ENCODE measurements at places on chromosomes 2 and 18.

DNA sequence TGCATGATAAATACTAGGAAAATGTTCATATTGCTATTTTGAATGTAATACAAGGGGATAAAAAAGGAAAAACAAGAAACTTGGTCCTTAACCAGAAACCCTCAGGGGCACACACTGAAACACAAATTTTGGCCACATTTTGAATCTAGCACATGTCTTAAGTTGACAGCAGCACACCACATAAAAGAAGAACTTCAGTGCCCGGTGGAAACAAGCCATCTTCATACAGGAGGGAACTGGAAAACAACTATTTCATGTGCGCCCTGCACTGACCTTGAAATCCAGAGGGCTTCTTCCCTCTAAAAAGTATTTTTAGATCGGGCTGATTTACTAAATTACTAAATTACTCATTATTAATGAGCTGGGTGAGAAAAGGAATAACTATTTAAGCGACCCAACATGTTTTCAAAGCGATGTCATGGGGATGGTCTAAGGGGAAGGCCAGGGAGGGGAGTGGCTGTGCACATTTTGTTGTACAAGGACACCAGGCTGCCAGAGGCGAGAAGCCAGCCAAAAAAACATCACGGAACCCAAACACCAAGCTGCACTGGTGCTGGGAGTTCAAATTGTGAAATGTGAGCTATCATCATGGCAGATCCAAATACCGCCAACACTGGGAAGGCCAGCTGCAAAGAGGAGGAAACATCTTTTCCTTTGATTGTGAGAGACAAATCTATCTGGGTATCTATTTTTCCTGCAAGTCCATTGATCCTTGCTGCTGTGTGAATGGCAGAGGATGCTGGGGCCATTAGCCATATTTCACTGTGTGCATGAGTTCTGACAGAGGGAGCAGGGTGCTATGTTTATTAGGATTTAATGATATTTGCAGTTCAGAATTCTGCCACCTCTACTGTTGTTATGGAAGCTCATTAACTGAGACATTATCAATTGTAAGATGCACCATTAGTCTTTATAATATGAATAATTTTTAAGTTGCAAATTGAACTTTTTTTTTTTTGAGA, 150.7 kb upstream of the LMAN1 start:
- no peak for DNase-seq

GRCh38 chr2:60847854-60848253, 33.5 kb upstream of the REL start:
- no peak for DNase-seq

GRCh38 chr2:37379881-37380296, 35.5 kb downstream of the QPCT start:
- no peak for DNase-seq

GRCh38 chr2:239224199-239224570, 176.6 kb downstream of the HDAC4 start:
- no peak for DNase-seq

DNA sequence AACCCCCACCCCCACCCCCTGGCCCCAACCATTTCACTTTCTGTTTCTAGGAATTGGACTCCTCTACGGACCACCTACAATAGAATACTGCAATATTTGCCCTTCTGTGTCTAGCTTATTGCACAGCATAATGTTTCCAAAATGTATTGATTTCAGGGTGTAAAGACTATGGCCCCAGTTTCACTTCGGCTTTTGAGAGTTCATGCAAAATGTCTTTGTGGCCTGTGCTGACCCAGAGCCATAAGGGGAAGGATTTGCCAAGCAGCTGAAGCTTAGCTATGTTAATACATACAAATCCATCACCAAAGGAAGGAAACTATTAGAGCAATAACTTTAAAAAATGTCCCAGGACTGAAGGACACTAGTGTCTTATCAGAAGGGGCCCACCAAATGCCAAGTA, 11.2 kb upstream of the ATP9B start:
- no peak for DNase-seq

- DNase-seq = no peak
Observed at GRCh38 chr2:16425462-16426336, 239.9 kb downstream of the CYRIA start.

DNA sequence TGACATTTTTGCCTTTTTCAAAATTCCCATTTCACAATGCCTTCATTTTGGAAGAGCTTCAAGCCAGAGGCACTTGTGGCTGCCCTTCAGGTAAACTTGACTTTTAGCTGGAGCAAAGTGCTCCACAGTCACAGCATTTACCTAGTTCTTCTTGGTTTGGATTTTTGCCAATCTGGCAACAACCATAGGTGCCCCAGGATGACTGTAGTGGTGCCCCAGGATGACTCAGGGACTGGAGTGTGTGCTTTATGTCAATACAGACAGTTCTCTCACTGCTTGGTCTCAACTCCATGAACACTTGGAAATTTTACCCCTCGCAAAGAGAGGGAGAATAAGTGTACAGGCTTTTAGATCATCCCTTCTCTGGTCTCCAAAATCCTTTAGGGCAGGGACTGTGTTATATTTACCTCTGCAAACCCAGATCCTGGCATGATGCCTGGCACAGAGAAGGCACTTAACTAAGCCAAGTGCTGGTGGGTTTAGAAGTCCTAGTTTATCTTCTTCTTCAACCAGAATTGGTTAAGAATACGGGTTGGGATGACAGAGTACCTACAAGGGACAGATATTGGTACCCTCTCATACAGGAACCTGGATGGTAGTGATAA, 15.3 kb upstream of the PTPN4 start:
- no peak for DNase-seq

GRCh38 chr18:28712796-28713425, 536.0 kb upstream of the CDH2 start:
- no peak for DNase-seq

DNA sequence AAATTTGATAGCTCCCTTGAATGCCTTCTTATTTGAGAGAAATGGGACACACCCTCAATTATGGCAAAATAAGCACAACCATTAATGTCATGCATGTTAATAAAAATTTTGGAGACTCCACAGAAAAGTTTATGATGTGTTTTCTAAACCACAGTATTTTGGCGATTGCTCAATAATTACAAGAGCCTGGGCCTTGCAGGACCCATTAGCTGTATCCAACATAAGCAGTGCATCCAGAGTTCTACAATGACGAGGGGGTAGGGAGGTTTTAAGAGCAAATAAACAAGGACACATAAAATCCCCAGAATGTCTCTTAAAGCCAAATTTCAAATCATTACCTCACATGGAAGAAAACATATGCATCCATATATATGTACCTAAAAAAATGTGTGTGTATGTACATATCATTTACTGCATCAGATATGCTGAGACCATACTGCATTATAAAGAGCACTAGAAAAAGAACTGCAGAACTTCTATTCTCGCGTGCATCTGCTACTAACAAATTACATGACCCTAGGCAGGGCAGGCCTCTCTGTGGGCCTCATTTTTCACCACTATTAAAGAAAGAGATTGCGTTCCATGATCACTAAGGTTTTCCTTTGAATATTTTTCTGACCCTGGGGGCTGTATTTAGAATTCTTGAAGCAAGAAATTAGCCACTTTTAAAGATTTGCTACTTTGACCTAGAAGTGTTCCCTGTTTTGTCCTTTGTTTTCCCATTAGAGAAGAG, 38.0 kb downstream of the CMPK2 start:
- no peak for DNase-seq

DNA sequence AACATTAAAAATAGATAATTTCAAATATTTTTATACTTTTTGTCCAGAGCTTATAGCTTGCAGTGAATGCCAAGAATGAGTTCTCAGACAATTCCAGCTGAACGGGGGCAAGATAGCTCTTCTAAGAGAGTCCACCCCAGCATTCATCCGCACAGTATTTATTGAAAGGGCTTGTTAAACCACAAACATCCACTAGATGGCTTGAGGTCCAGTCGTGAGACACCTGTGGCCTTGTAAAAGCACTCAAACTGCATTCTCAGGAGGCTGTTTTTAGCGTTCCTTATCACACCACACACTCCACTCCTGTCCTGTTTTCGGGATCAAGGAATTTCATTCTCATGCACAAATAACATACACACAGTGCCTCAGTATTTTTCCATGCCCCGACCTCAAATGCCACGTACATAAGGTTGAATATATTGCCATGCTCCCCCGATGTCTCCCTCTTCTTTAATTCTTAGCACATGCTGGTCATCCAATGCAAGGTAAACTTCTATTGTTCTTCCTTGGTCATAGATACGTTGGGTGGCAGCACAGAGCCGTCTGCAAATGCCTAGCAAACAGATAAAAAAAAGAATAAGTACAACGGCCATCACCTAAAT, 47.4 kb downstream of the DNAJC10 start:
- no peak for DNase-seq

- no peak for DNase-seq
Observed at GRCh38 chr2:49237867-49238603, 83.7 kb upstream of the FSHR start.

GRCh38 chr2:290090-290722, 2.3 kb upstream of the ALKAL2 start:
- DNase-seq = no peak

DNA sequence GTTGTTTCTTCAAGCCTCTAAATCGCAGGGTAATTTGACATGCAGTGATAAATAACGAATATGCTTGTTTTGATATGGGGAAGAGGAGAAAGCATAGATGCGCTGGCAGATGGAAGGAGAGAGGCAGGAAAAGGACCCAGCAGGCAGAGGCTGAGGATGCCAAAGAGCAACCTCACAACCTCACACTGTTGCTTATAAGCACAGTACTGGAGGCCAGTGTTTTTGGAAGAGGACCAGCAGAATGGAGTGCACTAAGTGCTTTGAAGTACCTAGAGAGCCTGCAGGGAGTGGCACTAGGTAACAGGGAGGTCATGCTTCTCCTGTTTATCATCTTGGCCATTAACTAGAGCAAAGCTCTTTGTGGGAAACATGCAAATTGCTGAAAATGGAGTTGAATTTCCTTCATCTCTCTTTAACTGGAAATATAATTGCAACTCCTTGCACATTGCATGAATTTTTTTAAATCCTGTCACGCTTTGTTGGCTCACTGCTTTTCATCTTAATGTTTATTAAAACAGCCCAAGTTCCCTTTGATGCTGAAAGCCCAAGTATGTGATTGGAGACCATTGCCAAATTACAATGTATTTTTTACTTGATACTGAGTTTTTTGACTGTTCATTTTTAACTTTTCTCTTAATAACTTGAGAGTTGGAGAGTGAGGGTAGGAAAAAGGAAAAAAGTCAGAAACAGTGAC, 236.4 kb downstream of the LRRTM1 start:
- no peak for DNase-seq

- no peak for DNase-seq
Observed at GRCh38 chr2:46831869-46832265, 83.7 kb downstream of the MCFD2 start.

DNA sequence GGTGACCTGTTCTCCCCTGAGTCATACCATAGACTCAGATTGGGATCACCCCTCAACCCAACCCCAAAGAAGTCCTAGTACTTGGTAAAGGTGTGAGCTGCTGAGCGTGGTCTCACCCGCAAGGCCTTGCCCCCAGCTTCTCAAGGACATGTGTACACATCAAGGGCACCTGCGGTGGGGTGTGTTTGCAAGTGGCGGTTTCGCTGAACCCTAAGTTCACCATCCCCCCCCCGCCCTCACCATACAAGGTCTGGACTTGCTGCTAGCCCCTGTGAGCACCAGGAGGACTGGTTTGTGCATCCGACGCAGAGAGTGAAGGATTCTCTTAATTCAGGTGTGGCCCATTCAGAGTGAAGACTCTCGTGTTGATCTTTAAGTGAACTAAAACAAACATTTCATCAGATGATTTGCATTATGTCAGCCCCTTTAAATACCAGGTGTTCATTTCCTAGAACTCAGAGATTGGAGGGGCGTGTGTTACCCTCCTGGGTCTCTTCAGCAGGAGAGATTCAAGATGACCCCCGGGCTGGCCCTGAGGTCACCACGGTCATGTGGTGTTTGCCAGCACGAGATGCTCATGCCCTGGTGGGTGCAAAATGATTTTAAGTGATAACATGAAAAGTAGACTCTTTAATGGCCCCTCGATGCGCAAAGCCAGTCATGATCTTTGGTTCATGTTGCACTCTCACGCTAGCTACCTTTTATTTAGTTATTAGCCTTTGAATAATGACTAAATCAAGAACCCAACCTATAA, 27.8 kb downstream of the MTERF4 start:
- no peak for DNase-seq

DNA sequence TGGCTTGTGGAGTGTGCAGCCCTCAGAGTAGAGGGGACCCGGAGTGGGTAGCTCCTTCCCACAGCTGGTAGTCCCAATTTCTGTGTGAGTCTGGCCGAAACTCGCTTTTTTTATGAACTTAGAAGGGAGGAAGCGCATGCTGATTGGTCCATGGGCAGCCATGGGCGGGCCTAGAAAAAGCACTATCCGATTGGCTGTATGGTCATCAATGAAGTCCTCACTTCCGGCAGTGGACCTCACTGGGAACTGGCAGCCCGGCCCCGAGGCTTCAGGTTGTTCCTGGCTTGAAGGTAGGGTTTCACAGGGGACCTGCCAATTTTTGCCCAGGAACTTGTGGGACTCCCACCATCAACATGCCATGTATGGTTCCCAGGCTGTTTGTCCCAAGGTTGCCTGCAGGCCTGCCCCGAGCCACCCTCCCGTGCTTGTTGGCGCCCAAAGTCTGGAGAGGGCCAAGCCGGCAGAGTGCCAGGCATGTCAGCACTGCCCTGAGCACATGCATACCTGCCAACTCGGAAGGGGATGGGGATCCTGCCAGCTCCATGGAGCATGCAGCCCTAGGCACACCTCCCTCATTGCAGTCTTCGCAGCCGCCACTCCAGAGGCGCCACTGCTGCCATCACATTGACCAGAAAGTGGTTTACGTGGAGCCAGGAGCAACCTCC, 98.5 kb downstream of the ATP9B start:
- DNase-seq = no peak

GRCh38 chr2:26556309-26557243, 78.7 kb upstream of the OTOF start:
- no peak for DNase-seq

GRCh38 chr2:29024882-29025430, 43.9 kb downstream of the TOGARAM2 start:
- no peak for DNase-seq

DNA sequence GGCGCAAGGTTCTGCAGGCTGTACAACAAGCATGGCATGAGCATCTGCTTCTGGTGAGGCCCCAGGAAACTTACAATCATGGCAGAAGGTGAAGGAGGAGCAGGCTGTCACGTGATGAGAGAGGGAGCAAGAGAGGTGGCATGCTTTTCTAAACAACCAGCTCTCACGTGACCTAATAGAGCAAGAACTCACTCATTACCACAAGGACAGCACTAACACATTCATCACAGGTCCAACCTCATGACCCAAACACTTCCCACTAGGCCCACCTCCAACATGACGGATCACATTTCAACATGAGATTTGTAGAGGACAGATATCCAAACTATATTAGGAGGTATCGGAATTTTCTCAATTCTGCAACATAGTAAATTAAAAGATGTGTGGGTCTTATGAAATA, 108.8 kb upstream of the DLX2 start:
- DNase-seq = no peak

- peak; percentile 10 for DNase-seq
Observed at GRCh38 chr2:198117406-198118041, 313.1 kb downstream of the PLCL1 start.

- DNase-seq = no peak
Observed at GRCh38 chr2:24891201-24891600, 28.8 kb downstream of the ADCY3 start.

- no peak for DNase-seq
Observed at GRCh38 chr2:53515435-53516332, 251.9 kb upstream of the CHAC2 start.
